Left hindlimb (tissue), 1 donor: ENCODE measurements at places on chromosomes 16 and 17.

- no peak for DNase-seq
Observed at GRCh38 chr17:21388066-21388465, 11.9 kb downstream of the KCNJ12 start.

GRCh38 chr17:44826123-44826790, 3.8 kb downstream of the GJC1 start:
- no peak for DNase-seq

DNA sequence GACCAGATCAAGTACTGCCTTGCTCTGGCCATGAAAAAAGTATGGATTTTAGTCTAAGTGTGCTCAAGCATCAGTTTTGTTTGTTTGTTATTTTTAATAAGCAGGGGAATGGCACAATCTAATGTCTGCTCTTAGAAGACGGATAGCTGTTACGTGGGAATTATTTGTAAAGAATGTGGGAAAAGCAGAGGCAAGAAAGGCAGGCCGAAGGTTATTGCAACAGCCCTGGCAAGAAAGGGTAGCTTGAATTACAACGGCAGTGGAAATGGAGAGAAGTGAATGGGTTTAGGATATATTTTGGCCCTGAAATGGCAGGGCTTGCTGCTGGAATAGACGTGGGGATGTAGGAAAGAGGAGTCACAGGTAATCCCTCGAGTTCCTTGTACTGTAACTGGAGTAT, 987 bp upstream of the HASPIN start:
- DNase-seq = no peak

DNA sequence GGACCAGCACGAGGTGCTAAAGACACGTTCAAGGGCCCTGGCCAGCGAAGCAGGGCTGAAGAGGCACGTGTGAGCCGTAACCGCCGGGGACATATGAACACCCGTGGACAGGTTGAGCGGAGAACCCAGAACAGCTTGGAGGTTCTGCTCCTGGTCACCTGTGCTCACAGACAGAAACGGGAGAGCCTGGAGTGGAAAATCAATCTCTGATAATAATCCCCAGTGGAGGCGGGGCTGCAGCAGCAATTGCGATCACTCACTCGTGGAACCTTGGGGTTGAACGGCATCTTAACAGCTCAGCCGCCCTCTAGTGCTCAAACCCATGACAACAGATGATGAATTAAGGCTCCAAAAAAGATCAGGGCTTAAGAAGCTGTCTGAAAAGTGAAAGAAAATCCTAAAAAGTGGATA, 25.6 kb downstream of the WIPI1 start:
- no peak for DNase-seq

GRCh38 chr16:23160082-23160481, 10.8 kb upstream of the USP31 start:
- no peak for DNase-seq

DNA sequence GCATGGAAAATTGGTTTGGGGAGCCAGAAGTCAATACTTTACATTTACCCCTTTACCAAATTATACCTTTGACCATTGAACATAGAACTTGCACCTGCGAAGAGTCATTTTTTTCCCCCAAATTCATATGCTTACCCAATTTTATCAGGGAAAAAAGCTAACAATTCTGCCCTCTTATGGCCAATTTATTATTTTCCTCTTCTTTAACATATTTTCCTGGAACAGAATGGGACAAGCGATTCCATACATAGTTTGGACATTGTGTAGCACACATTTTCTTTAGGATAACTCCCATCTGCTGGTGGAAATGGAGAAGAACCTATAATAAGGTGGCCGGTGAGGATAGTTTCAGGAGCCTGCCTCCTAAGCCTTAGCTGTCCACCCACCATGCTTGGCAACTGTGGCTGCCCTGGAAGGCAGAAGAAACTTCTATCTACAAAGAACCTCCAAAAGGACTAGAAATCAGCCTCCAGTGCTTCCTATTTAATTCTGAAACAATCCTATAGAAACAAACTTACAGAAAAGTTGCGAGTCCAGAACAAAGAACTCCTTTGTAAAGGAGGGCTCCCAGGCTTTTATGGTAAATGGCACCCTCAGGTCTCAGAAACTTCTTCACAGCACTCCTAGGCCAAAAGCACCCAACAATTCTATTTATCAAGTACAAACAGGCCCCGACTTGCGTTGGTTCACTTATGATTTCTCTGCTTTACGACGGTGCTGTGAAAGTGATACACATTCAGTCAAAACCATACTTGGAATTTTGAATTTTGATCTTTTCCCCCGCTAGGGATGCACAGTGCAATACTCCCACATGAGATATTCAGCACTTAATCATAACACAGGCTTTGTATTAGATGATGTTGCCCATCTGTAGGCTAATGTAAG, 64.1 kb upstream of the CACNG4 start:
- DNase-seq = no peak

GRCh38 chr17:35089586-35090296, 26.2 kb upstream of the RFFL start:
- no peak for DNase-seq
